ENCODE measurements at places on chromosomes 13 and 19.

GRCh38 chr13:76775088-76775740 lies 111.0 kb downstream of the KCTD12 start:
- DNase-seq, result no peak

DNA sequence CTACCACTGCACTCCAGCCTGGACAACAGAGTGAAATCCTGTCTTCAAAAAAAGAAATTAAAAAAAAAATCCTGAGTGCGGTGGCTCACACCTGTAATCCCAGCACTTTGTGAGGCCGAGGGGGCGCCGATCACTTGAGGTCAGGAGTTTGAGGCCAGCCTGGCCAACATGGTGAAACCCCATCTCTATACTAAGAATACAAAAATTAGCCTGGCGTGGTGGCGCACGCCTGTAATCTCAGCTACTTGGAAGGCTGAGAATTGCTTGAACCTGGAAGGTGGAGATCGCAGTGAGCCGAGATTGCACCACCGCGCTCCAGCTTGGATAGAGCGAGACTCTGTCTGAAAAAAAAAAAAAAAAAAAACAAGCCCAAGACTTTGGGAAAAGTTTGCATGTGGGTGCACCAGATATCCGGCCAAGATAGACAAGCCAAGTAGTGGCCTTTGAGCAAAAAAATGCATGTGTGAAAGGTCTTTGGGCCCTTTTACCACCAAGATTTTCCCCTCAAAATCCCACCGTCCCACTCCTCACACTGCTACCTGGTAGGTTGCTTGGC lies 5.7 kb downstream of the DNAJB1 start:
- no peak for DNase-seq

GRCh38 chr19:56106397-56106849 lies 14.7 kb downstream of the ZNF787 start:
- DNase-seq, result no peak

DNA sequence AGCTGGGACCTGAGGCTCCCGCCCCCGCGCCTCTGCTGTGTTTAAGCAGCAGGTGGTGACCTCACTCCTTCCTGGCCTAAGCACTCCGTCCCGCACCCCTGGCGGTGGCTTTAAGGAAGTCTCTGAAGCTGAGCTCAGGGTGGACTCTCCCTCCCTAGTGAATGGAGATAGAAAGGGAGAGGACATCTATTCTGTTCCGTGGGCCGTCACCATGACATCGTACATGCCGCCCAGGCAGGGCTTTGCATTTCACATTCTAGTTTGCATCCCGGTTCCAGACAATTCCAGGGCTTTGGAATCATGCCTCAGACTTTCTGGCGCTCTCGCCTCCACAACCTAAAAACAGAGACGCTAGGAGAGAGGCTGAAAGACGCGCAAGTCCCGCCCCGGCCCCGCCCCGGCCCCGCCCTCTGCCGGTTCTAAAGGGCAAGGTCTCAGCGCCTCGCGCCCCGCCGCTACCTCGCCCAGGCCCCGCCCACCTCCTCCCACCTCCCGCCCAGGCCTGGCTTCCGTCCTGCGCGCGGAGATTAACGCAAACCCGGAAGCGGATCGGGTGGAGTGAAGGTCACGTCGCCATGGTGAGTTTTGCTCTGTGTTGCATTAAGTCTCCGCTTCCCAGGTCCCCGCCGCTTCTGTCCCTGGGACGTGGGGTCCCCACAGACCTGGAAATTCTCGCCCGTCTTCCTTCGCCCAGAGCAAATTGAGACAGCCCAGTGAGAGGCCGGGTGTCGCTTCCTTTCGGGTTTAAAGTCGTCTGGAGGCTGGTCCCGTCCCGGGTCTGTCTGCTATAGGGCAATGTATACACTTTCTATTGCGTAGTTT lies at the start of gene ZNF808:
Gene ZNF808, plus strand, starts transcription at position 535 of the 822 bp plus-strand sequence. CDS start 15,617 bp downstream, outside the sequence.
- peak; percentile 92 for DNase-seq

Measured in SW480 (cell line).